Bronchial epithelial cell (primary cell): ENCODE measurements at places on chromosomes 7 and 10.

DNA sequence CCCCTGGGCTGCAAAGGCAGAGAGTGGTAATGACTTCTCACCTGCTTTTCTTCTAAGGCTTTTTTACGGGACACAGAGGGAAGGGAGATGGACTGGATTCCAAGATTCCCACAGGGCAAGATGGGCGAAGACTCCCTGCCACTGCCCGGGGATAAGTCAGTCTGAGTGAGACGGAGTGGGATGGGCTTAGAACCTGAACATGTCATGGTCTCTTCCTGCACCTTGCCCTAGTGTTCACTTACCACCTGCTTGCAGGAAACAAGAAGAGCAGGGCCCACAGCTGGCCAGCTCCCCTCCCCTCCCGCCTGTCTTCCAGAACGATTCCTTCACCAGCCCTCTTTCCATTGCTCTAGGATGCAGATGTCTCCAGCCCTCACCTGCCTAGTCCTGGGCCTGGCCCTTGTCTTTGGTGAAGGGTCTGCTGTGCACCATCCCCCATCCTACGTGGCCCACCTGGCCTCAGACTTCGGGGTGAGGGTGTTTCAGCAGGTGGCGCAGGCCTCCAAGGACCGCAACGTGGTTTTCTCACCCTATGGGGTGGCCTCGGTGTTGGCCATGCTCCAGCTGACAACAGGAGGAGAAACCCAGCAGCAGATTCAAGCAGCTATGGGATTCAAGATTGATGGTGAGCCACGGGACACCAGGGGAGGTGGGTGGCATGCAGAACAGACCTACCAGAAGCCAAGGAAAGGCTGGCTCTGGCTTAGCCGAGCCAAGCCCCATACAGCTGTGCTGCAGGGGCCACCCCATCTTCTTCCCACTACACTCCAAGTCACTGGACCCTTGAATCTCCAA lies 1.3 kb downstream of the SERPINE1 start:
- no peak for DNase-seq

GRCh38 chr7:82194016-82194643 lies 249.4 kb downstream of the CACNA2D1 start:
- peak; percentile 85 for DNase-seq

DNA sequence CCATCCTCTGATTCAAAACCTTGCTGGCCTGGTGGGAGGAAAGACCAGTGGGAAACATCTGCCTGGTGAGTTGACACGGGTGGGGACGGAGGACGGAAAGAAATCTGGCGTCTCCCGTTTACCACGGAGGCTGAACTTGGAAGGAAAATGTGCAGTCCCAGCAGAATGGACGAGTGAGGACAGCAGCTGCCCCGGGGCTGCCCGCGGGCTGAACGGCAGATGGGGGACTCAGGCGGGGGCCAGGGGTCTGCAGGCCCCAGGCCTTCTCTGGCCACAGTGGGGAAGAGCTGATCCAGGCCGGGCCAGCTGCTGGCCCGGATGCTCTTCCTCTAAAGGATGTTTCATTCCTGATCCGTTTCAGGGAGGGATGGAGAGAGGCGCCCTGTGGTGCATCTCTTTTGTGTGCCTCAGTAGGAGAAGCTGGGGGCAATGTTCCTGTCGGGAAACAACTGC lies 147.5 kb upstream of the CHST15 start:
- no peak for DNase-seq

DNA sequence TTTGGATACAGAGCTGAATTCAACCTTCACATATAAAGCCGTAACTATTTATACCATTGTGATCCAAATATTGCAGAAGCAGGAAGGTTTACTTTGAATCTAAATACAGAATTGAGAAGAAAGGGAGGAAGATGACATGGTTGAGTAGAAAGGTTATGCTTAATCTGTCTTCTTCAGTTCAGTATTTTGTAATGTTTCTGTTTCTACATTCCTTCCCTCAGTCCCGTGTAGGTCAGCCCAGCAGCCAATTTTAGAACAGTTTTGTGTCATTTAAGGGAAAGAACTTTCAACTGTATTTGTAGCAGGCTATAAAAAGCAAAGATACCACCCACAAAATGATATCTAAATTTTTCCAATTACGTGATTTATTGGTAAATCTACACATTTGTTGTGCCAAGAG lies 97.4 kb downstream of the CPED1 start:
- no peak for DNase-seq

DNA sequence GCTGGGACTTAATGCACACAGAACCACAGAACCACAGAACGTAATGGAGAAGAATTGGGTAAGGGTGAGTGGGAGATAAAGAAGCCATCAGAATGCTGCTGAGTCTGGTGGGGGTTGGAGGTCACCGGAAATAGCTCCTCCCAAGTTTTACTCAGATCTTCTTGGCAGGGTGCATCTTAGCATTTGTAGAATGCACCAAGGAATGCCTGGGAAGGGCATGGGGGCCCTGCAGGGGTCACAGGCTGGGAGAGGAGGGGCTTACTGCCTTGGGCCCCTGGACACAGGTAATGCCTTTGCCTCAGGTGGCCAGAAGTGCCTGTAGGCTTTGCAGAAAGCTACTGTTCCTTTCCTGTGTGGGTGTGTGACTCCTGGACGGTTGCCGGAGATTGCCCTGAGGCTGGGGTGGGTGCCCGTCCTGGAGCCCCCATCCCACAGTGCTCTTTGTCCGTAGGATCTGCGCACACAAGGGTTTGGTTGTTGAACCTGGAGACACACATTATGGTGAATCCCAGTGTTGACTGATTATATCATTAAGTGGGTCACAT lies 55.1 kb downstream of the MGMT start:
- DNase-seq: no peak

GRCh38 chr10:70355051-70356021 lies 27.1 kb downstream of the LRRC20 start:
- DNase-seq: no peak

DNA sequence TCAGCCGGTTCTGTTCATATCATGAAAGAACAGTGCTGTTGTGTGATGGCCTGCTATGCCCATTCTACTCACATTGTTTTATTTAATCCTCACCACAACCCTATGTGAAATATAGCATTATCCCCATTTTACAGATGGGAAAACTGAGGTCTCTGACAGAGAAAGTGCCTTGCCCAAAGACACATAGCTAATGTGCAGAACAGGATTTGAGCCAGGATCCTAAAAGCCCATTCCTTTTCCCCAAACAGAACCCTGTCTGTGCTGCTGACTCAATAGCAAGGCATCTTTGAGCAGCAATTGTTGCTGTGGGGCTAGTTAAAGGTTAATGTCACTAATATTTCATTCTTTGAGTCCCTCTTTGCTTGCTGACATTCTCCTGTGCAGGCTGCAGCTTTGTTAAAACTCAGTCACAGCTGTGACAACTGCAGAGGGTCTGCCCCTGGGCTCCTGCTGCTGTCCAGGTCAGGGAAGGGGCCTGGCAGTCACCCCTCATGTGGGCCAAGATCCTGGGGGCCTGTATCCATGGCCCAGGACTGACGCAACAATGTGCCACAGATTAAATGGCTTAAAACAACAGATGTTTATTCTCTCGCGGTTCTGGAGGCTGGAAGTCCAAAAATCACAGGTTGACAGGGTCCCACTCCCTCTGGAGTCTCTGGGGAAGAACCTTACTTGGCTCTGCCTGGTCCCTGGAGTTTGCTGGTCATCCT lies 40.4 kb downstream of the AFAP1L2 start:
- no peak for DNase-seq
